Astrocyte (in vitro differentiated cells and primary cell): ENCODE measurements at places on chromosomes 12 and 14. TPM values are rescaled to one million over a fixed set of nuclear protein-coding genes. Genes with fewer than 3 reads are reported as not detected.

- no peak for DNase-seq
Measured at GRCh38 chr12:7139200-7139599, 9.0 kb downstream of the CLSTN3 start.

DNA sequence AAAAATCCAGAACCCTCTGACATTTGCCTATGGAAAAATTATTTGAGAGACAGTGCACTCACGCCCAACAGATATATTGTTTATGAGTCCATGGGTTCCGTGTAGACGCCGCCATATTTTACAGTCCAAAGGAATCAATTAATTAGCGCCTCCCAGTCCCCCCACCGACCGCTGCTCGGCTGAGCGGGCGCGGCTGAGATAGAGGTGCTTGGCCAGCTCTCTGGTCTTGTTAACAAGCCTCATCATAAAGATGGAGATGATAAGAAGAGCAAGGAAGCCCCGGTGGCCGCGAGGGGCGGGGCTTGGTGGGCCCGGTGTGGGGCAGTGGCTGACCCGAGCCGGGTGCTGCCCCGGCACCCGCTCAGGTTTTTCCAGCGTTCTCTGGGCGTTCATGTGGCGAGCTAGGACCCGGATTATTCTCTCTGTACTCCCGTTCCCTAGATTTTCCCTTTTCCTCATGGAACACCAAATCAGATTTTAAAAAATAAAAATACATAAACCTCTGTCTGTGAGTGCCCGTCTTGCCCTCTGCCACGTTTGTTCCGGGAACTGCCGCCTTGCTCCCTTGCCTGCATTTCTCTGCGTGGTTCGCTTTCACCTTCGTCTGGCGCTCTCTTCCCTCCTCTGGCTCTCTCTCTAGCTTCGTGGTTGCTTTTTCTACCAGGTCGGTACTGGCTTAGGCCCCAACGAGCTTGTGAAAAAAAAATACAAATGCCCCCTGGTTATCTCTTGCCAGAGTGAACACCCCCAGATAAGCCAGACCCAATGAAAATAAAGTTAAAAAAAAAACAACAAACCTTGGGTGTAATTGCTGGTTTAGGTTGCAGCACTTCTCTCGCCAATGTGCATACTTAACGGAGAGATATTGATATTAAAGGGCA is 9.0 kb downstream of the HOXC12 start:
- DNase-seq, result no peak

IL23A gene
- total RNA-seq, result 0.32 TPM in 1 of 2 replicates, not detected in the other

DNA sequence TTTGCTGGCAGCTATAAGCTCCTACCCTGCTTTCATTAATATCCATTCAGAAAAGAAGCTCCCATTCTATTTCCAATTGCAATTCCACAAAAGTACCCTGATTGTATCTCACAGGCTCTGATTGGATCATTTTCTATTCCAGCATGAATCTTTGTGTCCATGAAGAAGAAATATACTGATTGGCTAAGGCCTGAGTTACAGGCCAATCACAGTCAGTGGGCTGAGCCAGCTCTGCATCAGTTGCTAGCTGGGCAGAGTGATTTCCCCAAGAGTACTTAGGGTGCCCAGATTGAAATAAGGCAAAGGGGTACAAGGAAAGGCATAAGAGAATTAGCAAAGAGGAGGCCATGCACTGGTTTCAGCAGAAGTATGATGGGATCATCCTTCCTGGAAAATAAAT is 14.4 kb downstream of the ART4 start:
- DNase-seq, result no peak

DNA sequence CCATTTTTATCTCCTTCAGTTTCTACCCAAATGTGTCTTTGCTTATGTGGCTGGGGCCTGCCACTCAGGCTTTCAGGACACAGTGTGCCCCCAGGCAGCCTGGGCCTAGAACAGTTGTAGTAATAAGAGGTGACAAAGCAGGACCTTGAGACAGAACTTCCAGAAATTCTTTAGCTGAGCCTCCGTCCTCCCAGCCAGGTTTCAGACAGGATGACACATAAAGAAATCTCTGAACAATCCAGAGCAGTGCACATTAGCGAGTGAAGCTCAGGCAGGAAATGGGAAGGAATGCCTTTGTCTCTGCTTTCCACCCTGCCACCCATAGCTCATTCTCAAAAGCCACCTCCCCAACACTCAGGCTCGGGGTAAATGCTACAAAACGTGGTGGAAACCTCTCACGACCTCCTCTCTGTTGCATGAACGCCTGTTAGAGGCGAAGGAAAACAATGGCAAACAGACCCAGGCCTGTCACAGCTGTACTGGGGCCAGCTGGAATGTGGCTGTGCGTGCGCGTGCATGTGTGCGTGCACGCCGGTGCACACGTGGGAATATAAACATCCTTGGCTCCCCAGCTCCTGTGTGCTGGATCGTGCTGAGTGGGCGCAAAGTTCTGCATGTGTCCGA is 286.7 kb downstream of the ZFP36L1 start:
- peak; percentile 84 for DNase-seq

HSPA2 gene
- total RNA-seq, result 2.8 and 3.5 TPM in 2 replicates

GRCh38 chr12:10456856-10457255 is 3.7 kb upstream of the KLRC1 start:
- peak; percentile 1 for DNase-seq

GRCh38 chr12:42426746-42427145 is 100.8 kb downstream of the PPHLN1 start:
- DNase-seq, result peak; percentile 72

PMCH gene
- not detected in 2 replicates for total RNA-seq

PRH2 gene
- not detected in 2 replicates for total RNA-seq

- no peak for DNase-seq
Measured at GRCh38 chr12:99170037-99170436, 477.5 kb upstream of the GARIN6 start.
